ENCODE measurements at places on chromosomes 4 and X.

DNA sequence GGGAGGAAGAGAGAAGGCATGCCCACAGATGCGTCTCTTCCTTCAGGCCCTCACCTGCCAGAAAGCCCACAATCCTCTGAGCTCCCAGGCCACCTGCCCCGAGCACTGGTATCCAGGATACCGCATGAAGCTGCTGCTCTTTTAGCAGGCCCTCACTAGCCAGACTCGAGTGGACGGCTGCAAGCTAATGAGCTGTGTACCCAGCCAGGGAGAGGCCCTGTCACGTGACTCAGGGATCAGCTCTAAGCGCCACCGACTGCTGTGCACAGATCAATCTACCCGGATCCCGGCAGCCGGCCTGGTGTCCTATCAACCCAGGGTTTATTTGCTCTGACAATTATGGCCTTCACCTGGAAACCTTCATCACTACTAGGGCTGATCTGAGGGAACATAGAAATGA is 39.0 kb downstream of the BCOR start:
- DNase-seq: no peak

DNA sequence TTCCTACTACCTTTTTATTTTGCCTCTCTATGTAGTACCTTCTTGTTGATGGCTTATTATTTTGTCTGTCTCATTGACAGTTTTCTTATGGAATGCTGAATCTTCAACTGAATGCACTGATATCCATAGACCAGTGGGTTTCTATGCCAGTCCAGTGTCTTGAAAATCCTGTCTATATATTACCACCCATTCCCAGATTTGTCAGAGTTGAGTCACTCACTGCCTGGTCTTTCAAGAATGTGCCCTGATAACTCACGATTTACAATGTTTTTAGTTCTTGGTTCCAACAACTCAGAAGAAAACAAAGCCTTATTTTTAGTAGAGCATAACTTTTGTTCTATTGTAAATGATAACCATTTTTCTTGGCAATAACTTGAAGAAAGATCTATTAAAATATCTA is 606.0 kb upstream of the PITX2 start:
- no peak for DNase-seq

DNA sequence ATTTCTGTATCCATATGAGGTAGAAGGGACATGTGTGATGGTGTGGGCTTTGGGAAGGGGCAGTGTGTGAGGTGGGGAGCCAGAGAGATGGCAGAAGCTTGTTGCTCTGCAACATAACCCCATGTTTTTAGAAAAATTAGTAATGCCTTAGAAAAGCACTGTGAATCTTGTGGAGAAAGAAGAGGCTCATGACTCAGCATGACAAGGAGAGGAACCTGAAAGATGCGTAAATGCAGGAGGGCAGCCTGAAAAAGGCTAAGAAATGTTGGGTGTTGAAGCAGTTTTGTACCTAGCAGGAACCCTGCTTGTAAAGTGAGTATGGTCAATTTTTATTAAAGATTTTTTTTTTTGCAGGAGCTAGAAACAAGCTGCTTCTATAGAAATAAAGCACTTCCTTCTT is 59.8 kb downstream of the ARSJ start:
- no peak for DNase-seq

- peak; percentile 66 for DNase-seq
These were observed 55.4 kb upstream of the ESX1 start for GRCh38 chrX:104310090-104310489.

Data from left forelimb (tissue), 1 donor.